T-helper 9 cell (primary cell): ENCODE measurements at places on chromosomes 11 and 22.
A peak's percentile ranks its signal among the peaks of the same experiment; 100 is the strongest.

DNA sequence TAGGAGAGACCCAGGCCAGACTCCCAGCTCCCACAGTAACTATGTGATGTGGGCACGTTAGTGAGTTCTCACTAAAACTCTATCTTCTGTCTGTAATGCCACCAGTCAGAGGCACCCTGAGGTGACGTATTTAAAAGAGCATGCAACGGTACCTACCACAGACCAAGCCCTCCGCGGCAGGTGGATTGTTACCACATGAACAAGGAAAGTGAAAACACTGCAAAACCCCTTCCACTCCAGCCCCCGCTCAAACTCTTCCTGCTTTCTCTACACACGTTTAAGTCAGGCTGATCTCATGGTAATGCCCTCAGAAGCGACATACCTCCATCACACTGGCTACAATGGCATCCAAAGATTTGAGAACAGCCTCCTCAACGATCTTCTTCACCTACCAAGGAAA, 36.7 kb downstream of the SERPIND1 start:
- no peak for DNase-seq

- peak; percentile 10 for DNase-seq
Measured at GRCh38 chr11:69122630-69123431, 32.9 kb upstream of the SMIM38 start.

GRCh38 chr11:12200279-12200990, 90.0 kb downstream of the MICAL2 start:
- DNase-seq, result no peak

GRCh38 chr11:5257296-5257695, 2.7 kb upstream of the HBG2 start:
- no peak for DNase-seq

- no peak for DNase-seq
Measured at GRCh38 chr22:46843821-46844255, 81.4 kb downstream of the TBC1D22A start.

- DNase-seq, result no peak
Measured at GRCh38 chr11:77126861-77127234, 1.2 kb upstream of the MYO7A start.

DNA sequence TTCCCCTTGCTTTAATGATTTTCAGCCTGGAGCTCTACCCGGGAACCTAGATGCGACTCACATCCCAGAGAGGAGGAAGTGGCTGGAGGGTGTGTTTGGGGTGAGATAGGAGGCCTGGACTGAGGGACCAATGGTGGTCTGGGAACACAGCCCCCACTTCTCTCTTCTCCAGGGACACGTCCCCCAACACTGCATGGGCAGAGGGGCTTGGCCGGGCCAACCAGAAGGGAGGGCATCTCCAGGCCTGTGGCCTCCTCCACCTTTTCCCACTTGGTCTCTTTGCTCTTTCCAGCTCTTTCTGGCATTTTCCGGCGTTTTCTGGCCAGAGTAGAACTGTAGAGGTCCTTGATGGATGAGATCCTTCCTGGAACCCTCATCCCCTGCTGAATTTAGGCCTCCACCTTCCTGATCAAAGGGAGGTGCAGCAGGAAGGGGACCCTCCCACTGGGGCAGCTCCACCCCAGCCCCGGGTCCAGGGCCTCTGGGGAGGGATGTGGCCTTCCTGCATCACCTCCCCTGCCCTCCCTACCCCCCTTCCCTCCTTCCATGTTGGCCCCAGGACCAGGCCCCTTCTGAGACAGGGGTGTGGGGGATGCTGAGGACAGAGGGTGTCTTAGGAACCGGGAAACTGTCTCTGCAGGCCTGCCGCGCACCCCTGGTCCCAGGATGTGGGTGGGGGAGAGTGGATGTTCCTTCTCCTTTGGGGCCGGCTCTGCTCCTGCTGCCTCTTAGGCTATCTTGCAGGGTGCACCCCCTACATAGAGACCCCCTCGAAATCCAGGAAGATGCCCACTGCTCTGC, 24.4 kb downstream of the MRGPRG start:
- DNase-seq, result no peak
